ENCODE measurements at places on chromosomes 3 and 15.

GRCh38 chr3:40770061-40770460 is 245.3 kb downstream of the ZNF621 start:
- DNase-seq = no peak

DNA sequence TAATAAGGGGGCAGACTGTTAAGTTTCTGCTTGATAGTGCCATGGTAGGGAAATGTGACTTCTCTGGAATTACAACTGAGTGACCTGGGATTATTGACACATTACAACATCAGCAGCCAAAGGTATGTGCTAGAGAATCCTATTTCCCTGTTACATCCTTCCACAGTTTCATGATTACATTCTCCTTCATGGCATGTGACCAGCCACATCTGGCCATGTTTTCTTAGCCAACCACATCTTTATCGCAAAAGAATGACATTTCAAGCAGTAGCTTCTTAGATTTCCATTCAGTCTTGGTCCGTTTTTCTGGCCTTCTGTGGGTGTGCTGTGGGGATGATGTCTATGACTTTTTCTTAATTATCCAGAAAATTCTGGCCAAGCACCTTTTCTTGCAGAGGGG is 45.4 kb upstream of the CTDSPL start:
- DNase-seq = no peak

DNA sequence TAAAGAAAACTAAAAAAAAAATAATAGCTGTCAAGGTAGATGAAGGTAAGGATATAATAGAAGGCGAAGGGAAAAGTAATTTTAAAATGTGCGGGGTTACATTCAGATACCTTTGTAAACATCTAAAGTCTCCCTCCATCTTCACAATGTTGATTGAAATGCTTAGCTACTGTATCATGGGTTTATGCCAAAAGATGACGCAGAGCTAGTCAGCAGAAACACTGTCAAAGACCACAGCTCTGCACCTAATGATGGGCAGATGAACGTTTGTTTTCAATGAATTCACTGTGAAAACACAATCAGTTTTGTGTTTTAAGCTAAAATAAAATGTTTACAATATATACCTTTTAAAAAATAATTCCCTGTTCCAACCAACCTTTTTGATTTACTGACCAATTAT is 61.2 kb downstream of the RFTN1 start:
- no peak for DNase-seq

DNA sequence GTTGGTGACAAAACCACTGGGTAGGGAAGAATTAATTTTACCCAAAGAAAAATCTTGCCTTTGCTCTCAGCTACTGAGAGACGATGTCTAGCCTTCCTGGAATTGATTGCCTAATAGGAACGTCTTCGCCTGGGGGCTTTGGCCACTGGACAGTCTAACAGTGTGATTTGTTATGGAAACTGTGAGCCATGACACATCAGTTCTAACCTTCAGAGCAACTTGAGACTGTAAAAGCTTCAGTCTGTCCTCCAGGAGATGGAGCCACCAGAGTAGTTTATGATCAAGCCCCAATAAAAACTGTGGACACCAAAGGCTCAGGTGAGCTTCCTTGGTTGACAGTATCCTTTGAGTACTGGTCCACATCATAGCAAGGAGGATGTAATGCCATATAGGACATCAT is 235.8 kb upstream of the TMCO5A start:
- DNase-seq = no peak

- no peak for DNase-seq
These were observed 149.0 kb downstream of the GSK3B start for GRCh38 chr3:119945291-119945690.

- no peak for DNase-seq
These were observed 951 bp downstream of the FOXL2 start for GRCh38 chr3:138945709-138946662.

GRCh38 chr3:157493627-157494550 is 9.3 kb downstream of the VEPH1 start:
- DNase-seq = no peak

DNA sequence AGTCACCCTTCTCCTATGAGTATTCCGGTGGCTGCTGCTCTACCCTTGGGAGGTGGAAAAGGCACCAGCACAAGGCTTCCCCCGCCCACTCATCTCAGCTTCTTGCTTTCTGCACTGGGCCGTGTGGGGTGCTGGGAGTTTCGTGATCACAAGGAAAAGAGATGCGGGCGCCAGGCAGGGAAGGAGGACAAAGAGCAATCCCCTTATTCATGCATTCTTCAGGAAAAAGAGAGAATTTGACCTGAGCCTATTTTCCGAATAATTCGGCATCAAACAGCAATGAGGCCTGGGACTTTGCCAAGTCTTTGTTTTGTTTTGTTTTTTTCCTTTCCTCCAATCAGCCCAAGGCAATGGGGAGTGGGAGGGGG is 102.2 kb upstream of the LPP start:
- no peak for DNase-seq

DNA sequence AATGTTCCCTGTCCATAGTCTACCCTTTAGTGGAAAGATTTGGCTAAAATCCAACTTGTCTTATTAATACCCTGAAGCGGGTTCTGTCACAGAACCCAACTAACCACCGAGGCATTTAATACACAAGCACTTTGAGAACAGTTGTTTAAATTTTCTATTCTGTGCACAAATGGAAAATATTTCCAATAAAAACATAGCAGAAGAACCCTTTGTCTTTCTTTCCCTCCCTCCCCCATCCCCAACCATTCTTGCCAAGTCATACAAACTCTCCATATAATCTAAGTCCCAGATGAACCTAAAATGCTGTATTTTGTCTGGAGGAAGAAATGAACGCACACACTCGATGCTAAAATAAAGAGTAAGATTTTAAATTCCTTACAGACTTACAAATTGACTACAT is 126.9 kb upstream of the STRIT1 start:
- no peak for DNase-seq

DNA sequence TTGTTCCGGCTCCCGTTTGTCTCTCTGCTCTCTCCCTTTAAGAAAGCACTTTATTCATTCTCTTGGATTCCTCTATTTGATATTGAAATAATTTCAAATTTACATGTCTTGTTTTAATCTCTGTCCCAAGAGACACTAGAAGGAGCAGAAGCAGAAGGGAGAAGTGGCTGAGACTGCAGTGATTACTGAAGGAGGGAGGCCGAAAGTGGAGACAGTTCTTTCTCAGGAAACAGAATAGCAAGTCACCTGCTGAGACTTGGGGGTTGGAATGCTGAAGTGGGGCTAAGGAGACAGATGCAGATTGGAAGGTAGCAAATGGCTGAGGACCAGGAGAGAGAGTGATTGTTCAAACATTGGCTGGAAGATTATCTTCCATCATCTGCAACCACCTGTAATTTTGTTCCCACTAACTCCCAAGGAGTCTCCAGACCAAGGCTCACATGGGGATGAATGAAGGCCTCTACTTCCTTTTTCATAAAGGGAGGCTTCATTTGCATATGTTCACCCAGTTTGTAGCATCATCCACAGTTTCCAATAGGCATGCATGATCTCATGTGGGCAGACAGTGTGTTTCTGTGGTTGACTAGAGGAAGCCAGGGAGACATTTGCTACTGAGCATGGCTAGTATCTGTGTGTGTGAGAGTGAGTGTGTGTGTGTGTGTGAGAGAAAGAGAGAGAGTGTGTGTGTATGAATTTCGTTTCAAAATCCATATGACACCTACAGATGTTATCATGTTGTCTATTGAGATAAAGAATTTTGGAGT is 24.0 kb downstream of the LTF start:
- no peak for DNase-seq

DNA sequence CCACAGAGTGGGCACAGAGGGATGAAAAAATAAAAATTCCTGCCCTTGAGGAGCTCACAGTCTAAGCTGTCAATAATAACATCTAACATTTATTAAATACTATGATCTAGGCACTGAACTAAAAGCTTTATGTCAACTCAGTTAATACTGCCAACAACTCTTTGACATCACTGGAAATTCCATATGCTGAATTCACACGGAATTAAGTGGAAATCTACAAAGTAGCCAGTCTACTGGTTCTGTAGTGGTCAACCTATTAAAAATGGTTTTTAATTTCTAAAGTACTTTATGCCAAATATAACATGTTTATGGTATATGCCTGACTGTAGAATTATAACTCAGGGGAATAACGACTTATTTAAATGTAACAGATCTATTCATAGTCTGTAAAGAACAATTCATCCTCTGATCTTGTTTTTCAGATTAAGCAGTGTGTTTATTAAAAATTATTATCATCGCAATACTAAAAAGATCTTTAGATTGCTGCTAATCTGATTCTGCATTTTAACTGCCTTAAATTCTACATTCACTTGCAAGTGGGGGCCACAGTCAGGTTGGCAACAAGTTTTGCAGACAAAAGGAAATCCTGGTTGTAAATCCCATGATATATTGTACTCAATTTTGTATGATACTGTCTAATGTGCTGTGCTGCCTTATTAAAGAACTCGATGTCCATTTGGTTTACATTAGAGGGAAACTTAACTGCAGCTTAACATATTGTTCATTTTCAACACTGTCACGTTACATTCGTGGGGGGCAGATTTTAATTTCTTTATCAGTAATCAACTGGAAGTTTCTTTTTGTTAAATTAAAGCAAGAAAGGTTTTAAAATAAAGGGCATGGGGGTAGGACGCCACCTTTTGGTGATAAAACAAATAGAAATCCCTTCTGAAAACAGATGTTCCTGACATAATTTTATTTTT is 2.6 kb upstream of the FOXP1 start:
- peak; percentile 57 for DNase-seq

GRCh38 chr3:181486141-181486885 is 225.4 kb upstream of the SOX2 start:
- no peak for DNase-seq

DNA sequence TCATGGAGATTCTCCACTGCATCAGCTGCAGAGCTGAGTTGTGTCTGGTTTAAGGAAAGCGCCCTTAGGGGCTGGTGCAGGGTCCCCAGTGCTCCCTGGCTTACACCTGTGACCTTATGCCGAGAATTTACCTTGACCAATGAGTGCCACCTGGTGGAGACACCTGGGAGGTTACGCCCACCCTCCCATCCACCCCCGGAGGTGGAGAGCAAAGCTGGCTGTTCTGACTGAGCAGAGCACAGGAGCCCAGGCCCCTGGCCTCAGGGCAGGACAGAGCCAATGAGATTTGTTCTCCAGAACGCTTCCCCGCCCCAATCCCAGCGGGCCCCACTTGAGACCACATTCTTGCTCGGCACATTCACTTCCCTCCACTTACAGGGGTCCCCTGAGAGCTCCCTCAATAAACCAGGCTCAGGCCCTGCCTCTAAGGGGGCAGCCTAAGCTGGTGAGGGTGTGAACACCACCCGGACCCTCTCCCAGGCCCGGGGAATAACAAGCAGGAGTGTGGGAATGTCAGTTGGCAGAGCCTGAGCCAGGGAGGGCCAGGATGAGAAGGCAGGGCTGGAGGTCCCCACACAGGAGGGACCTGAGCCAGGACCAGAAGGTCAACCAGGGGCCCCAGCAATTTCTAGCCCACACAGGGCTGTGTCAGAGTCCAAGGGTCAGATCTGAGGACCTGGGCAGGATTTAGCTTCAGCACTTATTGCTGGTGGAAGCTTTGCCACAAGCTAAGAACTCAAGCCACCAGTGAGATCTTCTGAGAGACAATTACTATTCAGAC is 117.1 kb downstream of the TPRA1 start:
- no peak for DNase-seq

- peak; percentile 72 for DNase-seq
These were observed 146.1 kb upstream of the THBS1 start for GRCh38 chr15:39434751-39435238.

DNA sequence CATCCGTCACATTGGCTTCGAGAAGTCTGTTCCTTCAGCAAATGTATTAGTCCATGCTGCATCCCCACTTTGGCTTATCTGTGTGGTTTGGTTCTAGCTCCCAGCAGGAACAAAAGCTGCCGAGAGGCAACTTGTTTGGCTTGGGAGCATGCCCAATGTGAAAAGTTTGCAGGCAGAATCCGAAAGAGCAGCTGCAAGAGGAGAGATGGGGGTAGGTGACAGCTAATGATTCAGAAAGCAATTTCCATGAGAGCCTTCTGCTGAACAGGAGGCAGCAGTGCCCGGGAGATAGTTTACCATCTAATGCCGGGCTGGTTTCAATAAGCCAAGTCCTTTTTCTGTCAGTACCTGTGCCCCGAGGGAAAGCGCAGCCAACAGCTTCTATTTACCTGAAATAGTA is 60.2 kb downstream of the GRM7 start:
- no peak for DNase-seq

- no peak for DNase-seq
These were observed 80.6 kb upstream of the BHLHE40 start for GRCh38 chr3:4898454-4899313.

- no peak for DNase-seq
These were observed 33.9 kb downstream of the ILDR1 start for GRCh38 chr3:121988146-121988545.

GRCh38 chr3:123503203-123503602 is 54.3 kb upstream of the ADCY5 start:
- no peak for DNase-seq

DNA sequence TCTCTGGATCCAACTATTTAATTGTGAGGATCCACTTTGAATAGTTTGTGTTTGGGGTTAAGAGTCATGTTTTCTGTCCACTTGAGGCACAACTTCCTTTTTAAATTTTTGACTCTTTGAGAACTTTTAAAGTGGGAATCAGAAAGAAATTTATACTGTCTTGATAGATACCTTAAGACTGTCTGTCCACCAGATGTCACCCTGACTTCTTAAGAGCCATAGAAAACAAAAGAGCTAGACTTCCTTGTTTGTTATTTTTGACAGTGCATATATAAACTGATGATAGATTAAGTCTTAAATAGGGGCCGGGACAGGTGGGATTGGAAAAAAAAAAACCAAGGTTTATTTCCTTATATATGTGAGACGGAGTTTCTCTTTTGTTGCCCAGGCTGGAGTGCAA is 52.1 kb upstream of the WDR72 start:
- DNase-seq = no peak

DNA sequence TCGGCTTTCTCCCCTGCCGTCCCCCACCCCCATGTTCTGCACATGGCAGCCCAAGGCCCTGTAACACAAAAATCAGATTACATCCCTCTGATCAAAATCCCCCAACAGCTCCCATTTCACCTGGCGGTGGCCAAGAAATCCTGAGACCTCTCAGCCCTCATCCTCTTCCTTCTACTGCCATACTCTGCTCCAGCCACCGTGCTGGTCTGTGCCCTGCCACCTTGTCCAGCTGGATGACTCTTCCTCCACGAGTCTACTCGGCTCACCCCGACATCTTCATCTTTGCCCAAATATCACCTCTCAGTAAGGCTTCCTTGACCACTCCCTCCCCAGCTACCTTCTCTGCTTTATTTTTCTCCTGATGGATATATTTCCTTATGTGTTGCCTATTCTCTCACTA is 3.1 kb downstream of the CCDC51 start:
- DNase-seq = no peak

DNA sequence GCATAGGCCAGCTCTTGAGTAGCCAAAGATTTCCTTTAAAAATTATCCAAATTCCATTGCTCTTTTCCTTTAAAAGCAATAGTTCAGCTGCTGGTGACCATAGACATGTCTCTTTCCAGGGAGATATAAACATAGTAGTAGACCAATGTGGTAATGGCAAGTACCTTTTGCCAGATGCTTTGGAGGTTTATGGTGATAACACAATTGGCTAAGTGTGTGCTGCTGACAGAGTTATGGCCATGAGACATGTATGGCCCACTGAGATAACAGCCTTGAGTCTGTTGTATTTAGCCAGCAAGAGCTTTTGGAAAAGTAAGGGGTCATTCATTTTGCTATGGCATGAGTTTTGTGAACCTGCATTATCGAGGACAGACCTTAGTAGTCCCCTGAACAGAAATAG is 1146.8 kb downstream of the TUSC7 start:
- DNase-seq = no peak
